ENCODE measurements at places on chromosomes 12 and 14. TPM values are rescaled to one million over a fixed set of nuclear protein-coding genes. Genes with fewer than 3 reads are reported as not detected.

The RERG gene
- total RNA-seq: 15.9 TPM

The ADAM20 gene
- 1.1 TPM for total RNA-seq

DNA sequence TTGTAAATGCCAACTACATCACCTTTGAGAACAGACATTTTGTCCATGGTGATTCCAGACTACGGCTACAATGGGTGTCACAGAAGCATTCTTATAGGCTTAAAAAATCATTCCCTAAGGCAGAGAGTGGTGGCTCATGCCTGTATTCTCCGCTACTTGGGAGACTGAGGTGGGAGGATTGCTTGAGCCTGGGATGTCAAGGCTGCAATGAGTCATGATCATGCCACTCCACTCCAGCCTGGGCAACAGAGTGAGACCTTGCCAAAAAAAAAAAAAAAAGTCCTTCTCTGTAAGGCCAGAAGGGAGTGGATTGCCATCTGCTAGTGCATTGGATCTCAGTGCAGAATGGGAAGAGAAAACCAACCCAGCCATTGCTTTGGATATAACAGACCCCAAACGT, 522.5 kb downstream of the VRK1 start:
- DNase-seq: no peak

DNA sequence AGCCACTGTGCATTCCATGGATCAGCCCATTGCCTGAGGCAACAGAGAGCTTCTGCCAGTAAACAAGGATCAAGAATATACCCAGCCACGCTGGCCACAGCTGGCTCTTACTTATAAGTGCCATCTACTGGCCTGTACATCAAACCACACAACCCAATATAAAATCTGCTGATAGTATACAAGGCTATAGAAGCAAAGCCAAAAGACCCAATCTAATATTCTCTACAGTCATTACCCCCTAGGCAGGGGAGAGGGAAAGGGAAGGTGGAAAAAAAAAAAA, 4.4 kb upstream of the FAM186B start:
- DNase-seq: no peak

- peak; percentile 89 for DNase-seq
Observed at GRCh38 chr14:23352506-23353432, at the start of gene SLC22A17. Gene SLC22A17 (minus strand): TSS chr14:23352887.

The PIK3C2G gene
- total RNA-seq: 0.13 TPM

DNA sequence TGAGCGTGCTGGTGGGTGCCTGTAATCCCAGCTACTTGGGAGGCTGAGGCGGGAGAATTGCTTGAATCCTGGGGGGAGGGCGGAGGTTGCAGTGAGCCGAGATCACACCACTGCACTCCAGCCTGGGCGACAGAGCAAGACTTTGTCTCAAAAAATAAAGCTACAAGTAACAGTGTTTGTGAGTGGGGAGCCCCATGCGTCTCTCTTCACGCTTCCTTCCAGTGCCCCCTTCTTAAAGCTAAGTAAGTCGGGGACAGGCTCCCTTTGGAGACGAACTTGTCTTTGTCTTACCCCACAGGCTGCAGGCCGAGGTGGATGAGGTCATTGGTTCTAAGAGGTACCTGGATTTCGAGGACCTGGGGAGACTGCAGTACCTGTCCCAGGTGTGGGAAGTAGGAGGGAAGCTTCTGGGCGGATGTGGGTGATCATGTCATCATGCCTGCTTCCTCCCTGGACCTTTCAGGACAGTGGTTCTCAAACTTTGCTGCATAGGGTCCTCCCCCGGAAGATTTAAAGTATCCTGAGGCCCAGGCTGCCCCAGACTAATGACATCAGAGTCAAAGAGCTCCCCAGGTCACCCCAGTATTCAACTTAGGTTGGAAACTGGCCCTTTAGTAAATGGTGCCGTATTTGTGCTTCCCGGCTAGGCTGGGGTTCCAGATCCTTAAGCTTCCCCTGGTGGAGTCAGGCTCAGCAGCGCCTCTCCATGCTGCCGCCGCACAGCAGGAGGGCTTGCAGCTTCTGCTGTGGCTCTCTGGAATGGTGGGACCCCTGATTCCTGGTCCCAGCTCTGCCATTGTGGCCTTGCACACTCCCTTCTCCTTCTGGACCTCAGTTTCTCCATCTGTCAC, 37.1 kb downstream of the CYP46A1 start:
- DNase-seq: peak; percentile 53

The GRIP1 gene
- 1.6 TPM for total RNA-seq

DNA sequence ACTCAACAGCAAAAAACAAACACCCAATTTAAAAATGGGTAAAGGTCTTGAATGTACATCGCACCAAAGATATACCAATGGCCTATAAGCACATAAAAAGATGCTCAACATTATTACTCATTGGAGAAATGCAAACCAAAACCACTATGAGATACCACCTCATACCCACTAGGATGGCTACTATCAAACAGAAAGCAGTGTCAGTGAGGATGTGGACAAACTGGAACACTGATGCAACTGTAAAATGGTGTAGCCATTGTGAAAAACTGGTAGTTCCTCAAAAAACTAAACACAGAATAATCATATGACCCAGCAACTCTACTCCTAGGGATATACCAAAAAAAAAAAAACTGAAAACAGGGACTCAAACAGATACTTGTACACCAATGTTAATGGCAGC, 49.3 kb downstream of the CDK17 start:
- no peak for DNase-seq

The SMCO2 gene
- not detected for total RNA-seq

DNA sequence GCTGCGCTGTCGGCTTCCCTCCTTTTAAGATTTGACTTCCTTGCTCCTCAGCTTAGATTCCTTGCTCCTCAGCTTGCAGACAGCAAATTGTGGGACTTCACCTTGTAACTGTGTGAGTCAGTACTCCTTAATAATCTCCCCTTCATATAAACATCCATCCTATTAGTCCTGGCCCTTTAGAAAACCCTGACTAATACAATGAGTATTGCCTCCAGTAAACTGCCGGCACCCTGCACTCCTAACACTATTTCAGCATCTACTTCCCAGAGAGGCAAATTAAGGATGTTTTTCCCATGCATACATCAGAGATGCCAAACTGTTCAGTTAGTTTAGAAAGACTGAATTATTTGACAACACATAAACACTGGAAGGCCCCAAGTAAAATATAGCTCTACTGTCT, 611.3 kb upstream of the TMEM132C start:
- DNase-seq: no peak

The TMTC2 gene
- total RNA-seq: 7.0 TPM

The KRT6C gene
- not detected for total RNA-seq

The C12orf54 gene
- total RNA-seq: not detected
